ENCODE measurements at places on chromosomes 12 and 14. TPM values are rescaled to one million over a fixed set of nuclear protein-coding genes. Genes with fewer than 3 reads are reported as not detected.

DNA sequence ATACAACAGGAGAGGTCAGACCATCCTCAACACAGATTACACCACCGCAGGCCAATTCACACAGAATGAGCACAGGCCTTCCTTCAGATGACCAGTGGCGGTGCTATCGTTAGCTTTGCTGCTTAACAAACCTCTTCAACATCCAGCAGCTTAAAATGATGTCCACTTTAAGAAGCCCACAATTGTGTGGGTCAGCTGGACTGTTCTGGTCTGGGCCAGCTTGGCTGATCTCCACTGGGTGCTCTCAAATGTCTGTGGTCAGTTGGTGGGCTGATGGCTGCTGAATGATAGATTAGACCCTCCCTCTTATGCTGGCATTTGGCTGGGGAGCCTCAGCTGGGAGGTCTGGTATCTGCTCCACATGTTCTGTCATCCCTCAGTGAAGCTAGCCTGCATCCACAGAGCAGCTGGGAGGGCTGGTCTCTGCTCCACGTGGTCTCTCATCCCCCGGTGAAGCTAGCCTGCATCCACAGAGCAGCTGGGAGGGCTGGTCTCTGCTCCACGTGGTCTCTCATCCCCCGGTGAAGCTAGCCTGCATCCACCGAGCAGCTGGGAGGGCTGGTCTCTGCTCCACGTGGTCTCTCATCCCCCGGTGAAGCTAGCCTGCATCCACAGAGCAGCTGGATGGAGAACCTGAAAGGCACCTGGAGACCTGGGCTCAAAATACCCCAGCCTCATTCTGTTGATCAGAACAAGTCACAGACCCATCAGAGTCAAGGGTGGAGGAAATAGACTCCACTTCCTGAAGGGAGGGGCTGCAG, 203.6 kb upstream of the DIO3 start:
- DNase-seq: no peak

GRCh38 chr14:63543826-63544406, 739 bp upstream of the PPP2R5E start:
- DNase-seq: no peak

- DNase-seq: no peak
Observed at GRCh38 chr12:11746940-11747716, 97.7 kb downstream of the ETV6 start.

GRCh38 chr14:105528586-105529318, 2.4 kb downstream of the TMEM121 start:
- no peak for DNase-seq

- no peak for DNase-seq
Observed at GRCh38 chr14:96078625-96079016, 39.5 kb downstream of the C14orf132 start.

DNA sequence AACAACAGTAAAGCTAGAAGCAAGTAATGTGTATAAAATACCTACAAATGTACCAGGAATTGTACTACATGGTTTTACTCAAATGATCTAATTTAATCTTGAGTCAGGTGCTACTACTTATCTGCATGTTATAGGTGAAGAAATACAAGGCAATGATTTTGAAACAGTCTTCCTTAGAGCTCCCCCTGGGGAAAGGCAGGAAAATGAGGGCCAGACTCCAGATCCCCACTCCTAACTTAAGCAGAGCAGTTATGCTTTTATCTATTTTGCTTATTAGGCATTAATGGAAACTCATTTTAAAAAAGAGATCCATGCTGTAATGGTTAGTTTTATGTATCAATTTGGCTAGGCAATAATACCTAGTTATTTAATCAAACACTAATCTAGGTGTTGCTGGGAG, 109.3 kb upstream of the CPSF6 start:
- DNase-seq: no peak

SLC17A8 gene
- not detected for total RNA-seq

COPZ1 gene
- 104 TPM for total RNA-seq

DNA sequence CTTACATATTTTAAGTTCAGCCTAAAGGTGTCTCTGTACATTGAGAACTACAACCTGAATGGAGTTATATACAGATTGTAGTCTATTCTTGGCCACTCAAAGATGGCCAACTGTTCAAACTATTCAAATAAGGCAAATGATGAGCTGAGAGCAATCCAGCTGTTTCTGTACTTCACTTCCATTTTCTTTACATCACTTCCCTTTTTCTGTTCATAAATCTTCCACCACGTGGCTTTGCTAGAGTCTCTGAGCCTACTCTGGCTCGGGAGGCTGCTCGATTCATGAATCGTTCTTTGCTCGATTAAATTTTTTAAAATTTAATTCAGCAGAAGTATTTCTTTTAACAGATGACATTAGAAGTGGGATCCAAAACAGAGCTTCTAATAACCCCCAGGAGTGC, 879.7 kb downstream of the GALC start:
- DNase-seq: no peak

C12orf56 gene
- 1.5 TPM for total RNA-seq

C2CD5 gene
- total RNA-seq: 35.4 TPM

SERPINA3 gene
- total RNA-seq: not detected

DNA sequence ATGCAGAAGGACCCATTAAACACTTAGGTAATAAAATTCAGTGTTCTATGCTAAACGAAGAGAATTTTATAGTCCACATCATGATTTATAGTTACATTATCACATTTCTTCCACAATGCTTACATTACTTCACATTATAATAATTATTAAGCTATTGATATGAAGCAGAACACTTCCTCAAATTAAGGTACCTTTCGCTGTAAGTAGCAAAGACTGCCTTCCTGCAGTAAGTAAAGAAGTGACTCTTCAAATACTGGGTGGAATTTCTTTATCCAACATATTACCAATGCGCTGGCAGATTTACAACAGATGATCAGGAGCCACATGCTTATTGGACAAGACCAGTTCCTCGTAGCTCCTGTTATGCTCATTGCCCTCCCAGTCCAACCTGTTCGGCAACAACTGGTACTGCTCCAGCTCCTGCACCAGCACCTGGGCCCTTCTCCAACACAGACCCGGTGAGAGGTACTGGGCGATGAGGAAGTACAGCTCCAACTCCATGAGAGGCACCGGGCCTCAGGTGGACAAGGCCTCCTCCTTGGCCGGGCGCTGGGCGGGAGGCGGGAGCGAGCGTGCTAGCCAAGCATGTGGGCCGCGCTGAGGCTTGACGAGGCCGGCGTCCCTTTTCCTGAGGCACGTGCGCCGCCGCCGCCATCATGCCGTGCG, 210.7 kb upstream of the ATP2B1 start:
- DNase-seq: no peak

DNA sequence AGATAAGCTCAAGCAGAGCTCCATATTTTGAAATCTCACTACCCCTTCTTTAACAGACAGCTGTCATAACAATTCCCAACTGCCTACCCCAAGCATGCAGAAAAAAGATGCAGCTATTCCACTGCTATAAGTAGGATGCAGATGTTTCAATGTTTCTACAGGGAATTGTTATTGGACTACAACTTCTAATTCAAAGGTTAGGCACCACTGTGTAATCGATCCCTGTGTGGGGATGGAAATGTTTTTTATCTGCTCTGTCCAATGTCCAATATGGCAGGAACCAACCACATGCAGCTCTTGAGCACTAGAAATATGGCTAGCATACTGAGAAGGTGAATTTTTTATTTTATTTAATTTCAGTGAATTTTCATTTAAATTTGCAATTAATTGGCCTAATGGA, 208.6 kb downstream of the SLC2A13 start:
- DNase-seq: no peak

THTPA gene
- 13.4 TPM for total RNA-seq

KSR2 gene
- total RNA-seq: 1.3 TPM

VRTN gene
- total RNA-seq: 104 TPM

GRCh38 chr12:67449591-67450052, 180.5 kb downstream of the CAND1 start:
- no peak for DNase-seq

TMEM119 gene
- total RNA-seq: not detected

DNA sequence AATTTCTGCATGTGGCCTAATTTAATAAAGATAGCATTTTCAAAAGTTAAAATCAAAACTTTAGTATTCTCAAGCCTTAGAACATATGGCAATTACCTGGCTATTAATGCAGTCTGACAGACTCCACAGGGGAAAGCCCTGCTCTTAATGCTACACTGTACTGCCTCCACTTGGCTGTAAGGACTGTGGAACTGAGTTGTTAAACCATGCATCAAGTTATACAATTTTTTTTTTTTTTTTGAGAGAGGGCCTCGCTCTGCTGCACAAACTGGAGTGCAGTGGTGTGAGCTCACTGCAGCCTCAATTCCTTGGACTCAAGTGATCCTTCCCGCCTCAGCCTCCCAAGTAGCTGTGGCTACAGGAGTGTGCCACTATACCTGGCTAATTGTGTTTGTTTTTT, 19.0 kb upstream of the NDUFA12 start:
- DNase-seq: no peak

GRCh38 chr12:17284873-17285272, 678.9 kb upstream of the LMO3 start:
- no peak for DNase-seq

DNA sequence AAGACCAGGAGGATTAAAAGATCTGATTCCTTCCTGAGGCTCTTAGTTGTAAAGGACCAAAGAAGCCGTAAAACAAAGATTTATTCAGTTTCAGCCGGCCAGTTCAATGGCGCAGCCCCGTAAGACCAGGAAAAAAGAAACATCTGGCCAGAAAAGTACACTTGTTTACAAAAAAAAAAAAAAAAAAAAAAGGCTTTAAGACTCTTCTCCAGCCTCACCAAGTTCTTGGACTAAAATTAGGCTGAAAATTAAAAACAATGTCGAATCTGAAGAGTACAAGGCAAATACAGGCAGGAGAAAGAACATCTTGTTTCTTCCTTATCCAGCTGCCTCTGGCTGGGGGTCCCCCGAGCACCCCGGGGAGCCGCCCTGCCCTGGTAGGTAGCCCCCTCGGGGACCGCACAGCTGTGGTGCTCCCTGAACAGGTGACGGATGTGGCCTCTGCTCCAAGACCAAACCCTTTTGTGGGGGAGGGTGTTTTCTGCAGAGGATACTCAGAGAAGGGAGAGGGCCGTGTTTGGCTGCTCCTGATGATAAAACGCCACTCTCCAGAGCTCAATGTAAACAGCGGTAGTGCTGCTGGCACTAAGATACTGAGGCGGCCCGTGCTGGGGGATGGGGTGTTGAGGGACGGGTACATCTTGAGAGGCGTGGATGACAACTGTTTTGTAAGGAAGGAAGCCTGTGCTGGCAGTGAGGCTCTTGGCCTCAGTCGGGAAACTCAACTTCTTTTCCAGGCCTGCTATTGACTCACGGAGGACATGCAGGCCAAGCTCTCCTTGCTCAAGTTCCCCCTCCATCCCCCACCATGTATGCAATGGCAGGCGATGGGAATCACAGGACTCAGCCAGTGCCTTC, 201.0 kb upstream of the DIO3 start:
- DNase-seq: no peak

DNA sequence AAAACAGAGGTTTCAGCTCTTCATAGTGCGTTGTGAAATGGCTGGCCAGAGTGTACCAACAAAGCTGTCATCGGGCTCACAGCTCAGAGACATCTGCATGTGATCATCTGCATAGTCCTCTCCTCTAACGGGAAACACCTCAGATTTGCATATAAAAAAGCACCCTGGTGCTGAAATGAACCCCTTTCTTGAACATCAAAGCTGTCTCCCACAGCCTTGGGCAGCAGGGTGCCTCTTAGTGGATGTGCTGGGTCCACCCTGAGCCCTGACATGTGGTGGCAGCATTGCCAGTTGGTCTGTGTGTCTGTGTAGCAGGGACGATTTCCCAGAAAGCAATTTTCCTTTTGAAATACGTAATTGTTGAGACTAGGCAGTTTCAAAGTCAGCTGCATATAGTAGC, 14.3 kb upstream of the PAPLN start:
- no peak for DNase-seq

MFAP5 gene
- total RNA-seq: 0.26 TPM

- no peak for DNase-seq
Observed at GRCh38 chr14:90632451-90632850, 183.8 kb downstream of the TTC7B start.

DNA sequence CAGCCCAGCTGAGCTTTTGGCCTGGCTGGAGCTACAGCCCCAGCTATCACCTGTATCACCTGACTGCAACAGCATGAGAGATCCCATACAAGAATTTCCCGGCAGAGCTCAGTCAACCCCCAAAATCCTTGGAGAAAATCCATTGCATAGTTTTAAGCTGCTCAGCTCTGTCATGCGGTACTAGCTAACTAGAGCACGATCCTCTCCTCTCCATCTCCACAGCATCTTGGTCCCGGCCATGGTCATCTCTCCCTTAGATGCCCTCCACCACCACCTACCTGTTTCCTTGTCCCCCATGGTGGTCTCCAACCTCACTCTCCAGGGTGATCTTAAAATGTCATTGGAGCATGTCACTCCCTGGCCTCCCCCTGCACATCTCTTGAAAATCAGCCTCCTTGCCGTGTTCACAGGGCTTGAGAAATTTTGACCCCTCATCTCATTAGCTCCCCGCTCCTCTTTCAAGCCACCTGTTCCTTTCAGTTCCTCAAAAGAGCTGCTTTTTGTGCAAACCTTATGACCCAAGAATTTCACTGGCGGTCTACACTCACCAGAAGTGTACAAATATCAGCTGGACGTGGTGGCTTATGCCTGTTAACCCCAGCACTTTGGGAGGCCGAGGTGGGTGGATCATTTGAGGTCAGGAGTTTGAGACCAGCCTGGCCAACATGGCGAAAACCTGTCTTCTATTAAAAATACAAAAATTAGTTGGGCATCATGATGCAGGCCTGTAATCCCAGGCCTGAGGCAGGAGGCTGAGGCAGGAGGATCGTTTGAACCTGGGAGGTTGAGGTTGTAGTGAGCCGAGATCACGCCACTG, 8.1 kb upstream of the CLMN start:
- DNase-seq: no peak

- DNase-seq: no peak
Observed at GRCh38 chr14:81281332-81281731, 60.6 kb upstream of the GTF2A1 start.

DNA sequence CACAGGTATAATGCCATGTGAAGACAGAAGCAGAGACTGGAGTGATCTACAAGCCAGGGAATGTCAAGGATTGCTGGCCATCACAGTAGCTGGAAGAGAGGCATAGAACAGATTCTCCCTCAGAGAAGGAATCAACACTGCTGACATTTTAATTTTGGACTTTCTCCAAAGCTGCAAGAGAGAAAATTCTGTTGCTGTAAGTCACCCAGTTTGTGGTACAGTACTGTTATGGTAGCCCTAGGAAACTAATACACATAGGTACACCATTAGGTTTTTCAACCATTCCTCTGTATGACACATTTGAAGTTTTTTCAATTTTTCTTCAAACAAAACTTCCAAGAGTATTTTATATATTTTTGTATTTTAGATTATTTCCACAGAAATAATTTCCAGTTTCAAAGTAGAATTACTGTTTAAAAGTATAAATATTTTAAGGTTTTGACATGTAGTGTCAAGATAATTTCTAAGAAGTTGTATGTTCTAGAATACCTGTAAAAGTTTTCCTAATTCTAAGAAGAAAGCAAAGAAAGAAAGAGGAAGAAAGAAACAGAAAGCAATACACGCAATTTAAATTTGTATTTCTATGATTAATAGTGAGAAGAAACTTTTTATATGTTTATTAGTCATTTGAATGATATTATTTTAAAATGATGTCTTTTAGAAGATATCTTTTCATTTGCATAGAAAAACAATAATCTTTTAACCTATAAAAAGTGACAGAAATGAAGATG, 64.9 kb upstream of the CATSPERB start:
- no peak for DNase-seq

- no peak for DNase-seq
Observed at GRCh38 chr14:95500201-95500681, 16.2 kb downstream of the SYNE3 start.

PLEKHG3 gene
- 48.5 TPM for total RNA-seq

GRCh38 chr14:73743431-73743931, 29.3 kb upstream of the PNMA1 start:
- DNase-seq: peak; percentile 18

Measured in H9 (cell line).